ENCODE measurements at places on chromosomes 2 and 18.

DNA sequence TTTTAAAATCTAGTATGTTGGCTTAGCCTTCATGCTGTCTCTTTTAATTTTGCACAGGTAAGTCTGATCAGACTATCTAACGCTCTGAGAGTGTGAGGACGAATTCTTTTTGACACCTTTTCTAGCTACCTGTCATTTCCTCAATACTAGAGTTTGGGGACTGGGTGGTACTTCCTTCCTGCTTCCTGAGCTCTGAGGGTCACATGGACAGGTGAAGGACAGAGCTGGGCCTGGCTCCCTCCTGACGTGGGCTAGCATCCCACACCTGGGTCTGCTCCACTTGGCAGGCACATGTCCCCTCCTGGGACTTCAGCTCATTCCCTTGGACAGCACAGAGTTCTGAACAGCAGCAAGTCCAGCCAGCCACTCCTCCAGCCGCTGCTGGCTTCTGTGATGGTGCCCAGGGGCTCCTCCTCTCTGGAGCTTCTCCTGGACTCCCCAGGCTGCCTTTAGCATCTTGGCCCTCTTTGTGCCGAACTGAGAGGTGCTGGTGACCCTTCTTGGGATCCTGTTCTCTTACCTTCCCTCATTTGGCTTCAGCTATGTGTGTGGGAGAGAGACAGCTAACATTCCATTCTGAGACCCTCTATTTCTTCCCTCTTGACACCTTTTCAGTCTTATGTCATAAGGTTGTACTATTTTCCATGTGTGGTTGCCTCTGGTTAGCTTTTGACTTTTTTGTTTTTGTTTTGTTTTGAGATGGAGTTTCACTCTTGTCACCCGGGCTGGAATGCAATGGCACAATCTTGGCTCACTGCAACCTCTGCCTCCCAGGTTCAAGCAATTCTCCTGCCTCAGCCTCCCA lies 106.9 kb downstream of the B3GNT2 start:
- no peak for DNase-seq

GRCh38 chr18:68263481-68263880 lies 451.4 kb downstream of the TMX3 start:
- no peak for DNase-seq

- no peak for DNase-seq
Measured at GRCh38 chr2:20744366-20745335, 77.7 kb downstream of the GDF7 start.

- DNase-seq, result no peak
Measured at GRCh38 chr2:161651547-161651946, 27.3 kb downstream of the SLC4A10 start.

GRCh38 chr2:223580951-223581350 lies 21.2 kb downstream of the SCG2 start:
- peak; percentile 68 for DNase-seq

GRCh38 chr2:96315400-96316071 lies 9.6 kb upstream of the ITPRIPL1 start:
- DNase-seq, result peak; percentile 88

GRCh38 chr2:237261327-237261726 lies 152.6 kb downstream of the COL6A3 start:
- no peak for DNase-seq

- no peak for DNase-seq
Measured at GRCh38 chr2:71309-72035, 25.2 kb upstream of the FAM110C start.

DNA sequence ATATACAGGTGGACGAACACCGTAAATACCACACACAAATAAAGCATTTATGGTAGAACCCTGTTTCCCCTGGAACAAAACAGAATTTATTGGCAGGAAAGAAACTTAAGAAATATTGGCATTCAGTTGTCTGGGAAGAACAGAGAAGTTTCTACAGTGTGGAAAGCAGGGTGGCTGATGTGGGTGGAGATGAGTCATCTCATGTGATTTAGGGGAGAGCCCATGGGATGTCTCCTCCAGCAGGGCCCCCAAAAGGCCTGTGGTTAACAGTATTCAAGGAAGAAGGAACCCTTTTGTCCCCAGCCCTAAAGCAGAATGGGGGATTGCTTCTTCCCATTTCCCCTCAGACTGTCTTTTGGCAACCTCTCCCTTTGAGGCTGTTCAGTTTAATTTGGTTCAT lies 24.2 kb downstream of the SIX3 start:
- DNase-seq, result no peak

GRCh38 chr2:186101616-186102015 lies 363.0 kb downstream of the FSIP2 start:
- DNase-seq, result no peak

DNA sequence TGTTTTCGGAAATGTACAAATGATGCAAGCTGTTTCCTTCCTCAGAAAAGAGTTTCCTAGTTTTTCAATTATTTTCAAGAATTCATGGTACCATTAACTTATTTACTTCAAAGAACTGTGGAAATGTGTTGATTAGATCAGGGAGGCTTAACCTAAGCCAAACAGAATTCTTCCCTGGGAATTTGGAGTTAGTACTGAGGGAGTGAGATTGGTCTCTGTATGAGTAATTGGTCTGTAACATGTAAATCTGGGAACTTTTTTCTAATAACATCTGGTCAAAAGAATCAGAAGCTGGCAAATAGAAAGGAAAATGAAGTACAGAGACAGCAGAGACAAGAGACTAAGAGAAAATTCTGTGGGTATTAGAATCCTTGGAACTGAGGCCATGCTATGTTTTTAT lies 145.8 kb downstream of the BABAM2 start:
- no peak for DNase-seq

DNA sequence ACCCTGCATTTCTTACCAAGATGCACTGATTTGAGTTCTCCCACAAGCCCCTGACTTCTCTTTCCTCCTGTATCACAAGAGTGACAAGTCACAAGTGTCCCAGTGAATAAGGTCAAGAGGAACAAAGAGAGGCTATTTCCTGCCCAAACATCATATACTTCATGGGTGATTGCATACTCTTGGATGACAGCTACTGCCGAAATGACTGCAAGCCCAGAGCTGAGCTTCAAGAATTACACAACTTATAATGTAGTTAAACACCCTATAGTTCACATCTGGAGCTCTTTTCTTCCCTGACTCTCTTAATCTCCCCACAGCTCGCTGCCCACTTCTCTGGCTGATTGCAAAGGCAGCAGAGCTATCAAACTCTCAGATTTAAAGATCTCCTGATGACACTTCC lies 289.7 kb upstream of the PARD3B start:
- DNase-seq, result no peak

- peak; percentile 42 for DNase-seq
Measured at GRCh38 chr2:234241656-234242458, 191.4 kb downstream of the SPP2 start.

DNA sequence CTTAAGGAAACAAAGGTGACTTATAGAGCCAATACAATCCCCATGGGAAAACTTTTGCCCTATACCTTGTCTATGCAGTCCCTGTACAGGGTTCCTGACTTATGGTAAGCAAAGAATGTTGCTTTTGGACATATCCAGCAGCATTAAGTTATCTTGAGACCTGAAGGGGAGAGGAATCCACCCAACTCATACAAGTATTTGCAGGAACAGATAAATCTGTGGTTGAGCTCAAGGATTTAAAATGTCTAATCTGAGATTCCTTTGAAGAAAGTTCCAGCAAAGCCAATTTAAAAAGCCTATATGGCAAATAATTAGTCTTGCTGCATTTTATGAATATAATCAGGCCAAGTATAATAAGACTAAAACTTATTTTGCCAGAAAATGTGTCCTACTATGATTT lies 739.5 kb upstream of the CDH2 start:
- DNase-seq, result no peak

GRCh38 chr2:125839945-125840344 lies 816.0 kb upstream of the GYPC start:
- DNase-seq, result no peak

DNA sequence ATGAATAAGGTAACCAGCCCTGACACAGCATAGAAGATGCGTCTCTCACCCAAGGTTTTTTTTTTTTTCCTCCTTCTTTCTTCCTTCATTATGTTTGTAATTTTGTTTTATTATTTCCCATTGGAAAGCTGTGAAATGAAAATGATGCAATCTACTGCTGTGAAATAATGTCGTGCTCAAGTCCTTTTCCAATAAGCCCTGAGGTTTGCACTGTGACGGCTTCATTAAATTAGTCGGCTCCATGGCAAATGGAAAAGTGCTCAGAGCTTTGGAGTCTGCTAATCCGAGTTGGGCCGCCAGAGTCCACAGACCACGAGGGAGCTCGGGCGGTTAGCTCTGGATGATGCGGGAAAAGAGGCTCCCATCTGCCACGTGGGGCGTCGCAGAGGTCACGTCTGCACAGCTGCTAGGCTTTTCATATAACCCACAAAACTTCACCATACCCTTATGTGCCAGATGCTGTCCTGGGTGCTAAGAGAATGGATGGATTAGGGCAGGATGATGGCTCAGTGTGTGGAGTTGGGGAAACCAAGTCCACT lies 92.3 kb upstream of the CAPN13 start:
- DNase-seq, result no peak

DNA sequence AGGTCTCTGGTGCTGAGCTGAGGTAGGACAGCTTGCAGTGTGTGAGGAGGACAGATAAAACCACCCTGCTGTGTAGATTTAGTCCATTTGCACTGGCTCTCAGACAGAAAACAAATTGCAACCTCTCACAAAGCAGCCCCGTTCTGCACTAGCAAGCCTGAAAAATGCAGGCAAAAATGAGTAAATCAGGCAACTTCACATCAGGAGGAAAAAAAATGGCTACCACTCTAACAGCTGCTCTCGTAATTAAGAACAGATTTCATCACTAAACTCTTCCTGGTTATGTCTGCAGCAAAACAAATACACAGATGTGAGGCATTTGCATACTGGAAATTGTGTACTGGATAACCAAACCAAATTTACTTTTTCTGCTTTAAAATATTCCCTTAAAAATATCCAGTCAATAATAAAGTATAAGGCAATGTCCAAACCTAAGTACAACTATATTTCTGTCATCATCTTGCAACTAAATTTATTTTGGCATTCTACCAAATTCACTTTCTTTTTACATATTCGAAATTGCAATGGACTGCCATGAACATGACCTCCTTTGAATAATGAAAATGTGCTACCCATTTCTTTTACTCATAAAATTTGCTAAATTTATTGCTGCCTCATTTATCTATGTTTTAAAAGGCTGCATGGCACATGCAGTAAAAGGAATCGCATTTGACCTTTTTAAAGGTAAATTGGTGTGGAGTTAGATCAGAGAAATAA lies 157.4 kb downstream of the AFF3 start:
- peak; percentile 76 for DNase-seq

DNA sequence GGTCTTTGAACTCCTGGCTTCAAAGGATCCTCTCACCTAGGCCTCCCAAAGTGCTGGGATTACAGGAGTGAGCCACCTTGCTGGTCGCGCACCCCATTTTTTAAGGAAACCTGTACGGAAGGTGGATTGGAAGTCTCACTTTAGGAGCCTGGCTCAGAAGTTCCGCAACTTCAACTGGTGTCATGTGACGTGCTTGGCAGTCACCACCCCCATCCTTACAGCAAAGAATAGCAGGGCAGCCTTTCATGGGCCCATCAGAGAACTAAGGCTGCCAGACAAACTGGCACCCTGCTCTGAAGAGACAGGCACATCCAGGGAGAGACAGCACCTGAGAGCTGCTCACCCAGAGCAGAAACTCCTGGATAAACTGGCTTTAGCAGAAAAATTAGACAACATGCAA lies 3.3 kb upstream of the SLC66A2 start:
- no peak for DNase-seq

- no peak for DNase-seq
Measured at GRCh38 chr2:200373973-200374416, 67.5 kb downstream of the SPATS2L start.

DNA sequence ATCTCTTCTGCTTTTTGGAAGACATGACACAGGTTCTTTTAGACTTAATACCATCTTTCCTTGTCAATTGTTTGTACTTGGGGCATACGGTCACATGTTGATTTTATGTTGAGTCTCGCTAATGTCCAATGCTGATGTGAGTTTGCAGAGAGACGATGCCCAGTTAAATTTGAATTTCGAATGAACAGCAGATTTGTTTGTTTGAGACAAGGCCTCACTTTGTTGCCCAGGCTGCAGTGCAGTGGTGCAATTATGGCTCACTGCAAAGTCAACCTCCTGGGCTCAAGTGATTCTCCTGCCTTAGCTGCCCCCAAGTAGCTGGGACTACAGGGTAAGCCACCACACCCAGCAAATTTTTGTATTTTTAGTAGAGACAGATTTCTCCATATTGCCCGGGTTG lies 473.5 kb downstream of the RIT2 start:
- no peak for DNase-seq

GRCh38 chr2:231800493-231801091 lies 14.3 kb downstream of the COPS7B start:
- peak; percentile 44 for DNase-seq

DNA sequence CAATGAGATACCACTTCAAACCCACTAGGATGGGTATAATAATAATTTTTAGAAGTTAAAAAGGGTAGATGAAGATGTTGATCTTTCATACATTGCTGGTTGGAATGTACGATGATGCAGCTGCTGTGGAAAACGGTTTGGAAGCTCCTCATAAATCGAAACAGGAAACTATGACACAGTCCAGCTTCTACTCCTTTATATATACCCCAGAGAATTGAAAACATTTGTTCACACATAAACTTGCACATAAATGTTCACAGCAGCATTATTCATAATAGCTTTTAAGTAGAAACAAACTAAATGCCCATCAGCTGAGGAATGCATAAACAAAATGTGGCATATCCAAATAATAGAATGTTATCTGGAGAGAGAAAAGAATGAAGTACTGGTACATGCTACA lies 95.0 kb downstream of the STRADB start:
- peak; percentile 65 for DNase-seq

GRCh38 chr2:216485745-216486144 lies 12.9 kb upstream of the RPL37A start:
- no peak for DNase-seq

DNA sequence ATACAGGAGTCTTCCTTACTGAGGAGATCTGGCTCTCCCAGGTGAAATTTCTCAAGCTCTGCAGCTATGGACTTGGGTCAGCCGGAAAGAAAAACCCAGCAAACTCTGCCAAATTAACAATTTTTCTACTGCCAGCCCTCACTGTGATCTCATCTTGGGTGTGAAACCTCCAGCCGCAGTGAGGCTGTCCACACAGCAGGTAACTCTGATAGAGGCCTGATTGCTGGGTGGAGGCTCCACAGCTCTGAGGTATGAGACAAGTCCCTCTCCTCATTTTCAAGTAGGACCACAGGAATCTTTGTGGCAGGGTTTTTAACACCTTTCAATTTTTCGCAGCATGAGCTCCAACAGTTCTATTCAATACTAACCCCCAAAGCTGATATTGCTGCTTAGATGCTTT lies 430.6 kb upstream of the RAB6C start:
- DNase-seq, result no peak

- DNase-seq, result no peak
Measured at GRCh38 chr2:79179036-79179435, 19.5 kb upstream of the REG3A start.

DNA sequence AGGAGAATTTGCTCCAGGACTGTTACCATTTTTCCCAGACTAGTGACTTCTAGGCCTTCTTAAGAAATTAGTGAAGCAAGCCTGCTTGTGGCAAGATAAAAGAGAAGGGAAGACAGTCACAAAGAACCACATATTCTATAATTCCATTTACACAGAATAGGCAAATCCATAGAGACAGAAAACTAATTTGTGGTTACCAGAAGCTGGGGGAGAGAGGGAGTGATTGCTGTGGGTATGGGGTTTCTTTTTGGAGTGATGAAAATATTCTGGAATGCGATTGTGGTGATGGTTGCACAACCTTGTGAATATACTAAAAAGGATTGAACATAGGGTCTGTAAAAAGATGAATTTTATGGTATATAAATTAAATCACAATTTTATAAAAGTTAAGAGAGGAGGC lies 37.5 kb upstream of the SIX2 start:
- peak; percentile 80 for DNase-seq
